Mucosa of descending colon (tissue), 3 donors: ENCODE measurements at places on chromosomes 1 and 21. TPM values are rescaled to one million over a fixed set of nuclear protein-coding genes. Genes with fewer than 3 reads are reported as not detected.

DNA sequence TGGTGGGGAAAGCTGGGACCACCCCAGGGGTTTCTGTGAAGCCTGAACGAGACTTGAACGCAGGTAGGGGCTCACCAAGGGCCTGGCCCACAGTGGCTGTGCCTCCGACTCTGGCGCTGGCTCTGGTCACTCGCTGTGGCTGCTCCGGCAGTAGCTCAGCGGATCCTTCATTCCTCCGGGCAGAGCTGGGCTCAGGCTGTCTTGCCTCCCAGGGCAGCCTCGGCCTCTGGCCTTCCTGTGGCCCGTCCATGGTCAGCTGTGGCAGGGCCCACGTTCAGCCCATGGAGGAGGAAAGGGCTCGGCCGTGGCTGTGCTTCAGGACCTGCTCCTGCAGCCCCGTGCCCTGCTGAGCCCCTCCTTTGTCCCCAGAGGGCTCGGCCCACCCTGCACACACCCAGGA, 162.9 kb upstream of the C1orf174 start:
- no peak for DNase-seq

- DNase-seq: no peak
These were observed 280.7 kb downstream of the LMX1A start for GRCh38 chr1:165075725-165076370.

DNA sequence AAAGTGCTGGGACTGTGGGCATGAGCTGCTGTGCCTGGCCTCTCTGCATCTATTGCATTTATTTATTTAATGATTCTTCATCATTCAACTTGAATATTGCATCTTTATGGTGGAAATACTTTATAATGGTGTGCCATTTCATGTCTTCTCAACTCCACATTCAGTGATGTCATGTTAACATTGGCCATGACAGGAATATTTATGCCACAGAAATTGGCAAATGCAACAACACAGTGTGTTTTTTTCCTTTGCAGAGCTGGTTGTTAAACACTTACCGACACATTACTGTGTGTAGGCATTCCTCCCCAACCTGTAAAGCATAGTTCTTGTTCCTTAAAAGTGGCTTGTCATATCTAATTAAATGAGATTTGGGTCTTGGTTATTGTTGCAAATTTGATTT, 57.4 kb upstream of the WDR26 start:
- no peak for DNase-seq

DNA sequence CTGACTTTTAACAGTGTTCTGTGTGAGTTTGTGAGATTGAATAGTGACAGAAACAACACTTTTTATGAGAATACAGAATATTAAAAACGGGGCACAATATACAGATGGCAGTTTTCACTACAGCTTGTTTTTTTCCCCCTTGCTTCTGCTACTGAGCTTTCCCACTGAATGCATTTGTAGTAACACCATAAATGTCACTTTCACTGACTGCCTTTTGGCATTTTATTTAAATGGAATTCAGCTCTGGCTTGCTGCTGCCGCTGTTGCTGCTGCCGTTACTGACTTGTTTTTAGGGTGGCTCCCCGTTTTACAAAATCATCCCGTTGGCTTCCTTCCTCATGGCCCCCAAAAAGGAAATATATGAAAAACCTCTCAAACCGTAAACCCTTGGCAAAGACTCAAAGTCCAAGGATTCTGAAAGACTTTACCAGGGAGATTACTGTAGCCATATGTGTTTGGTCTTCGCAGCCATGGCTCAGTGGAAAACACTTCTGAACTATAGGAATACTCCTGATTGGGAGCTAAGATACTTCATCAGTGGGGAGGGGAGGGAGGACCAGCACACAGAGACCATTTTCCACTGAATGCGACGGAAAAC, 151.0 kb downstream of the NUF2 start:
- no peak for DNase-seq

DNA sequence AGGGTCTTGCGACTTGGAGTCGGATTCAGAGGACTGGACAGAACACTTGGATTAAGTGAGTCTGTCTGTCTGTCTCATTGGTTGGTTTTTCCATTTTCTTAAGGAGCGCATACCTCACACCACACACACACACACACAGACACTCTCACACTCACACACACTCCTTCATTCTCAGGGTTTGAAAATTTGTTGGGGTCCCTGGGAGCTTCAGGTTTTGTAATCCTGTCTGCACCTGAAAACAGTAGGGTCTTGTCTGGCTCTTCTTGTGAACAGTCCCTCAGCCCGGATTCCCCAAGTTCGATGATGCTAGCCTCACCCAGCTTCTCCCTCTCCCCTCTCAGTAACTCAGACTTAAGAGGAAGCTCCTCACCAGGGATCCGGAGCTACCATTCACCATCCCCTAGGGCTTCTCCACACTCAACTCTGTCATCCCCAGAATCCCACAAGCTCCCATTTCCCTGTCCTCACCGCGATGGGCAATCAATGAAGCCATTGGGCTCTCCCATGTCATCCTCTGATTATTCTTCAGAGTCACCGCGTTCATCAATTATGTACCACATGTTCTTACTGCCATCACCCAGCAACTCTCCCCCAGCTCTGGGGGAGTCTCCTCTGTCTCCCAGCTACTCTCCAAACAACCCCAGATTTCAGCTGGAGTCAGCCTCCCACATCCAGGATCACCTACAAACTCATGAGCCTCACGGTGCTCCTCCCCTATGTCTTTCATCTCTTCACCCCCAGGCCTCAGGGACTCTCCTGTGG, 1530.9 kb upstream of the TPTE start:
- no peak for DNase-seq

DNA sequence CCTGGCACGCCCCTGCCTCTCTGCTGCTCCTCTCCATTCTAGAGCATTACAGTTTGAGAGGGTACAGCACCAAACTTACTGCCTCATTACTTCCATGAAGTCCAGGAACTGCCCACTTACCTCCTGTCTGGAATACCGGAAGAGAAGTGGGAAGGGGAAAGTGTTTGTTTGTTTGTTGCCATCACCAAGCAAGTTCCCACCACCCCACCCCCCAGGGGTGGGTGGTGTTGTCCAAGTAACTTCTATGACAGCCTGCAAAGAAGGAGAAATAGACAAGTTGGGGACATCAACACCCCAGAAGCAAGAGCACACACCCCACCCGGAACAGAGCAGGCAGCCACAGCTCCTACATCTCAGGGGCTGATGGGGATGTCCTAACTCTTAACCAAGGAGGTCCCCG, 18.0 kb downstream of the OPTC start:
- DNase-seq: no peak

DNA sequence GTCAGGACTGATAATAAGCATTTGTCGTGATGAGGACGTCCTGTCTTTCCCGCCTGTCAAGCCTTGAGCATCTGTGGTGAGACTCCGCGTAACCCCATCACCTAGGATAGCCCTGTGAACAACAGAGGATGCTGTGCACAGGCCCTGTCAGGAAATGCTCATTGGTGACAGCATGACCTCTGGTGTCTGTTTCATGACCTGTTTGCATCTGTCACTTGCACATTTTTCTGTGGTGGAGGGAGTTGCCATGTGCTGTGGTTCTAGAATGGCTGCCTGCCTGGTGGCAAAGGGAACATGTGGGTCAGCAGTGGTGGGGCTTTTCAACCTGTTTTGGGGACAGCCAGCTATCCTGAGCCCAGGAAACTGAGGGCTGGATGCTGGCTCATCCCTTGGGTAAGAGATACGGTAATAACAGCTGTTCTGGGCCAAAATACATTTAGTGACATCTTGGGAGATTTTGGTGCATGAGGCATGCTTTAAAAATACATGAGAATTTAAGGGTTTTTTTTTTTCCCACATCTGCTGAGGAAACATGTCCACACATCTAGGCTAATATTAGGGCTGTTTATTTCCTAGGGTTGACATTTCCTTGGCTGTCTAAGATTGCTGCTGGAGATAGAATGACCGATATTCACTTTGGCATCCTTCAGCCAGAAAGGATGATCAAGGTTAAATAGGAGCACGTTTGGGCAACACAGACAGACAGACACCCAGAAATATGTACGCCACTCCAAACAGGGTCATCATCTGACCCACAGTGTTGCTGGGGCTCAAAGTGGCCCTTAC, 52.9 kb downstream of the KCNC4 start:
- no peak for DNase-seq

DNA sequence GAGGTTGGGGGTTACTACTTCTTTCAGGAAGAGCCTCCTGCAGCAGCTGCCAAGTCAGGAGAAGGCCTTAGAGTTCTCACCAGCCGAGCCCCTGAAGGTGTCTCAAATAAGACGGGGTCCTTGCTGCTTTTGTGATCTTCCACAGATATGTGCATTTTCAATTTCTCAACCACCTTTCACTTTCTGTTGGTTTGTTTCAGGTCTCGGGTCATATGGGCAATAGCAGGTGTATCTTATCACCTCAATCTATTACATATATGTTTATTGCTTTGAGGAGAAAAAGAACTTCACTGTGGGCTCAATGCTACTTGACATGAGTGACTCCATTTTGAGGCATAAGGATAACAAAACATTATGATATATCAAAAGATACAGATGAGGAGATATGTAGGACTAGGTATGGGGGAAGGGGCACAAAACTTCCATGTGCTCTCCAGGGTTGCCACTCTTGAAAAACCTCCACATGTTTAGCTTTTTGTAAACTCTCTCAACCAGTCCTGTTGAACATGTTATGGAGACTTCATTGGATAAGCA, 1171.4 kb upstream of the ADGRL2 start:
- DNase-seq: no peak

- DNase-seq: no peak
These were observed 132.7 kb downstream of the PLPPR4 start for GRCh38 chr1:99397029-99397428.

- no peak for DNase-seq
These were observed 5.4 kb upstream of the ALPL start for GRCh38 chr1:21503706-21504377.

The SLFNL1 gene
- 0.82 TPM for total RNA-seq

GRCh38 chr1:181062836-181063428, 25.6 kb upstream of the IER5 start:
- DNase-seq: no peak

DNA sequence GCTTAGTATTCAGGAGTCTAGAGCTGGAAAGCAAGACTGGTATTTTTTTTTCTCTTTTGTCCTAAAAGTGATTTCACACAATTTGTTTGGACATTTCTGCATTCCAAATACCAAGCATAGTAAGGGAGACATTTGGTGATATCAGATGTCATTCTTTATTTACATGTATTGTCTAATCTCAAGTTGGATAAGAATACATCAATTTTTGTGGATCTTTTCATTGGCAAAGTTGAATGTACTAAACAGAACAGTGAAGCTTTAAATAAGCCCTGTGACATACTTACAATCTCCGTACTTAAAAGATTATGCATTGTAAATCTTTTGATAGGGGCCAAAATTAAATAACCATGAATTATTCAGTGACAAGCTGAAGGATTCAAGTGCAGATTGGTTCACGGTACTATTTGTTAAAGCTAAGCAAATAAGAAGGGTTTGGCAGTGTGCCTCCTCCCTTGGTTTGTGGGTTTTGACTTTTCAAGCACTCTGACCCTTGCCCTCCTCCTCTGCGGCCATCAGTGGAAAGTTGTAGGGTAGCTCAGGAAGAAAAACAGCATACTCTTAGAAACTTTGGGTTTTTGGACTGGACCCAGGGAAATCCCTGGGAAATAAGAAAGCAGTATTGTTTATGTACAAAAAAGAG, 663.7 kb downstream of the ADGRL2 start:
- no peak for DNase-seq

GRCh38 chr1:39695016-39695415, 3.8 kb upstream of the HPCAL4 start:
- DNase-seq: no peak

DNA sequence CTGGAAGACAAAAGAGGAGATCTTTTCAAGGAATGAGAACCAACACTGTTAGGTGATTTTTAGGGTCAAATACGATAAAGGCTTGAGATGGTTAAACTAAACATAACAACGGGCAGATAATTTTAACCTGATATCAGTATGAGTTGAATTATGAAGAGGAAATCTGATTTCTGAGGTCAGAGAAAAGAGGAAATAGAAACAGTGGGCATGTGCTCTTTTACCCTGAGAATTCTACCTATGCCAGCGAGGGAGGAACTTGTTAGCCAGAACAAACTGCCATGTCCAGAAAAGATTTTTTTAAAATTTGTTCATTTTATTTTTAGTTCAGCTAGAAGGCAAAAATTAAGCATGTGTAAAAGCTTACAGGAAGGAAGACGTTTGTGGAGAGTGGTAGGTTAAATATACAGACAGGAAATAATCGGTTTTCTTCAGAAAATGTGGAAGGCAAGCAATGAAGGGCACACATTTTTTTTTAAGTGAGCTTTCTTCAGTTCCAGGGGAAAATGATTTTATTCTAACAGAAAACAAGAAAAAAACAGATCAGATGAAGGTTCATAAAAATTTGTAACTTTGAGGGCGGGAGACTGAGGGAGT, 1745.3 kb downstream of the MRPL39 start:
- no peak for DNase-seq

DNA sequence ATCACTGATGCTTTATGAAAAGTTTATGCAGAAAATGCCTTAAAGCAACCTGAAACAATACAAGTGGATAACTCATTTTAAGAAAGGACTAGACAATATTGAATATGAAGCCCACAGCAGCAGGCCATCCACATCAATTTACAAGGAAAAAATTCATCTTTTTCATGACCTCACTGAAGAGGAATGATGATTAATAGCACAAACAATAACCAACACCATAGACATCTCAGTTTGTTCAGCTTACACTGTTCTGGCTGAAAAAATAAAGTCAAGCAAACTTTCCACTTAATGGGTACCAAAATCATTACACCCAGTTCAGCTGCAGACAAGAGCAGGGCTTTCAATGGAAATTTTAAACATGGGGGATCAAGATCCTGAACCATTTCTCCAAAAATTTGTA, 380.6 kb upstream of the NEGR1 start:
- DNase-seq: no peak

DNA sequence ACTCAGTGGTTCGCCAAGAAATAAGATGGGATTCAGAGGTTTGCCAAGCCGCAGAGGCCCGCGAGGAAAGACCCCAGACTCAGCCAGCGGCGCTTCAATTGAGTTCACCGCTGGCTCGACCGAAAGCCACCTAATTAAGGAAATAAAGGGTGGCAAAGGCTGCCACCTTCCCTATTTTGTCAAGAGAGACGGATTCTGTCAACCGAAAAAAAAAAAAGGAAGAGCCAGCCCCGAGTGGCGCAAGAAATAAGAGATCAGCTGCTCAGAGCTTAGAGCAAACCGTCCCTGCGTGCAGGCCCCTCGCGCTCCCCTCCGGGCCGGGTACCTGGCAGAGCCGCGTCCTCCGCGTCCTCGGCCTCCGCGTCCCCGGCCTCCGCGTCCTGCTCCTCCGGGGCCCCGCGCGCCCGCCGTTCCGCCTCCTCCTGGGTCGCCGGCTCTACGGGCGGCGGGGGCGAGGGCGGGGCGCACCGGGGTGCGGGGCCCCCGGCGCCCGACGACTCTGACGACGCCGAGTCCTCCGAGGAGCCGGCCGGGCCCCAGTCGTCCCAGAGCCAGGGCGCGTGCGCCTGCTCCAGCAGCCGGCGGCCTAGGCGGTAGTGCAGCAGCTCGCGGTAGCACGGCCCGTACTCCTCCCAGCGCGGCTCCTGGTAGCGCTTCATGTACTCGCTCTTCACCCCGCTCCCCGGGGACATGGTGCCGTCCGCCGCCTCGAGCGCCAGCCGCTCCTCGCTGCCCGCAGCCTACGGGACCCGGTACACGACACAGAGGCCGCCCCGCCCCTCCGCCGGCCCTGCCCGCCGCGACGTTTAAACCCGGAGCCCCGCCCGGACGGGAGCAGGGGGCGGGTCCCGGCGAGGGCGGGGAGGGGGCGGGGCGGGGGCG, 832 bp downstream of the CCSAP start:
- DNase-seq: peak; percentile 92

The OR2L13 gene
- total RNA-seq: not detected

- DNase-seq: no peak
These were observed 183.3 kb downstream of the NFIA start for GRCh38 chr1:61265665-61266064.

- DNase-seq: no peak
These were observed 74.6 kb upstream of the KCND3 start for GRCh38 chr1:112063781-112064728.

The AKNAD1 gene
- total RNA-seq: 0.60 TPM
